Activated CD4-positive, alpha-beta memory T cell treated with anti-CD3 and anti-CD28 coated beads, Interleukin-2, amount 10 ng/mL, durations not matched to agents 7 days and 5 days (primary cell): ENCODE measurements at places on chromosomes 1 and 21. TPM values are rescaled to one million over a fixed set of nuclear protein-coding genes. Genes with fewer than 3 reads are reported as not detected.

The RNU1-1 gene
- 1,691 TPM for total RNA-seq

The DNAH14 gene
- total RNA-seq: 0.28 TPM

The CFHR1 gene
- not detected for total RNA-seq

The OR14A2 gene
- total RNA-seq: not detected

The PTPRF gene
- 2.1 TPM for total RNA-seq

- DNase-seq: peak; percentile 14
Observed at GRCh38 chr1:42934541-42935312, 23.9 kb downstream of the SLC2A1 start.

DNA sequence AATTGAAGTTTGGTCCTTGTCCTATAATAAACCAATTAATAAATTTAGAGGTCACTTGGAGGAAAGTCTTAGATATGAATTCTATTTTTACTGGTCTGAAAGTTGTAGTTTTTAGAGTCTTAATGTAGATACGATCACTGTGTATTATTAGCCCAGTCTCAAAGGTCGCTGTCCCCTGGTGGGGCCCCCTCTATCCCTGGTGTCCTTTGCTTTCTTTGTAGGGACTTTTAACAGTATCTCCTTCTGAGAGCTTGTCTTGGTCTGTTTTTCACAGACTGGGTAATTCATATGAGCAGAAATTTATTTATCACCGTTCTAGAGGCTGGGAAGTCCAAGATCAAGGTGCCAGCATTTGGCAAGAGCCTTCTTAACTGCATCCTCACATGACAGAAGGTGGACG is 18.5 kb downstream of the CHD1L start:
- no peak for DNase-seq

DNA sequence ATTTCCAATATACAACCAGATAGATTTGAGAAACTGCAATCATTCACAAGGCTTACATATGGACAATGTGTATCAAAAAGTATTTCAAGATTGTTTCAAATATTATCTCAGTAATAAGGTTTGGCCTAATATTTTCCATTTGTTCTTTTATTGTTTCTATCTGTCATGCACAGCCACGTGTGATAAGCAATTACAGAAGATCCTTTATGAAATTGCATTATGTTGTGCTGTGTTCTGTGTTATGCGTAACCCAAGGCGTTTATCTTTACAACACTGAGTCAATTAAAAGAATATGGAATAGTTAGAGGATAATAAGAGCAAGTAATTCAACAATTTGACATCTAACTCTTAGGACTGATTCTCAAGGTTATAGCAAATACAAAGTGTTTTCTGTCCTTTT is 1009.3 kb upstream of the PRMT6 start:
- no peak for DNase-seq

DNA sequence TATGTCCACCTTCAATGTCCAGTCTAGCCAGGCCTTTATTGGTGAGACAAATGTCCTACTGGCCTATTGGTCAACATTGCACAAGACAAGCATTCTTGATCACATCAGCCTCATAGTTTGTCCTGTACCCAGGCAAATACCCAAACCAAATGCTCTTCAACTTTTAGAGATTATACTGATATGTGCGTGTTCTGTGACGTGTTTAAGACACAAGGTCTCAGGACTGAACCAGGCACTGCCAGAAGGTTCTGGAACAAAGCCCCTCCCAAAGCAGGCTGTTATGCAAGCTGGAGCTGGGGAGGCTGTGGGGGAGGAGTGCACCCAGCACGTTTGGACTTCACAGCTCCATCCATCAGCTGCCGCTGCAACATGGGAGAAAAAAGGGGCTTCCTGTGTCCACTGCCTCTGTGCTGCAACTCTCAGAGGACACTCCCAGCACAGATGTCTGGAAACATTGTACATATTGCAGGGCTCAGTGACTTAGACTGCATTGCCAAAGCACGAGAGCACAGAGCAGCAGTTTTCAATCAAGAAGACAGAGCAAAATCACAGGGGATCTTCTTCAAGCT is 45.9 kb downstream of the NID1 start:
- no peak for DNase-seq

DNA sequence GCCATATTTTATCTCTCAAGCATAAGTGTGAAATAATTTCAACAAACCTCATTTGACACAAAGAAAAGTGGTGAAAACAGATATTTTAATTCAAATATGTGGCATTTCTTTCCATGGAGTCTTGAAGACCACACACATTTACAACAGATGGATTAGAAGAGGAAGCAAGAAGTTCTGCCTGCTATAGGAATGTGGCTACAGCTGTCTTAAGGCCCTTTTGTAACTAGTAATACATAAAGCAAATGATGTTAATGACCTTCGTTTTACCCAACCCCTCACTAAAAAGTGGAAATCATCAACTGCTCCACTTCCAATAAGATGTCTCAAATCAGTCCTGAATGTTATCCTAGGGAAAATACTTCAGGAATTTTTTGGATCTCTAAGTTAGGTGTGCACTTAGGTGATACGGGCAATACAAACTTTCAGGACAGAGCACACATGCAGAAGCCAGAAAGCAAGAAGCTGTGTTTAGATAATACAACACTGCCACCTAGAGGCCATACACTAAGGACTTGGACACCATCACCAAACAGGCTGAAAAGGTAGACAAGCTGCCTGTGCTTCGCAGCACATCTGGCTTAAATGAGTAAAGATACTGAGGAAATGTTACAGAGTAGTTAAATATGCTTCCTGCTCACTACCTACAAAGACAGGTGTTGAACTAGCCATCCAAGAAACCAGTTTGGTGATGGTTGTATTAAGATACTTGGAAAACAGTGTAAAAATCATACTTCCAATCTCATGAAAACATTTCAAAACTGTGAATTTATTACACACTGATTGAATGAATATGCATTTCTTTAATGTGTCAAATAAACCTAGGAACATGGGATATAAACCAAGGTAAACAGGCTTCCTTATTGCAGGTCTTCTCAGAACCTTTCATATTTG is 24.4 kb downstream of the RRAGC start:
- peak; percentile 46 for DNase-seq

DNA sequence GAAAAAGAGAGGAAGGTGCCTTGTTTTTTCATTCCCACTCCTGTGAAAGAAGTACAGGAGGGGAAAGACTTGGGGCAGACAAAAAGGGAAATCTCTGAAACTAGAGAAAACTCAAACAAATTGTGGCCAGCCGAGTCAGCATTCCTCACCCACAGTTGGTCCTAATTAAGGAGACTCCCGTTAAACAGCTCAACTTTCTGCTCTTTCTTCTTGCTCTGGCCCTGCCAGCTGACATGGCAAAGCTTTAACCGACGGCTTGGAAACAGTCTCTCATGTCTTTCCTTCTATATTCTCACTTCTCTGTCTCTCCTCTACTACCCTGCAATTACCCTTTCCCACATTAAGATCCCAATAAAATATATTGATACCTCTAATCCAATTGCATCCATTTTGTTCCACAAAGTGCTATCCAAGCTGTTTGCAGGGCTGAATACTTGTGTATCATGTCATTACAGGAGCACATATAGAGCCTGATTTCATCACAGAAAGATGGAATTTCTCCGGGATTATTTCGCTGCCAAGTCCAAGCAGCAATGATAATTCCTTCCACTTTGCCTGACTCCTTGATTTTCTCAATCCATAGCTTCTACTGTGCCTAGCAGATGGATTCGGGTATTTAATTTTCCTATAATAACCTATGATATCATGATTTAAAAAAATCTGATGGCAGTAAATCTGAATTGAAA is 65.4 kb upstream of the IPO9 start:
- no peak for DNase-seq

- DNase-seq: no peak
Observed at GRCh38 chr1:2314273-2314802, 77.0 kb downstream of the MORN1 start.

DNA sequence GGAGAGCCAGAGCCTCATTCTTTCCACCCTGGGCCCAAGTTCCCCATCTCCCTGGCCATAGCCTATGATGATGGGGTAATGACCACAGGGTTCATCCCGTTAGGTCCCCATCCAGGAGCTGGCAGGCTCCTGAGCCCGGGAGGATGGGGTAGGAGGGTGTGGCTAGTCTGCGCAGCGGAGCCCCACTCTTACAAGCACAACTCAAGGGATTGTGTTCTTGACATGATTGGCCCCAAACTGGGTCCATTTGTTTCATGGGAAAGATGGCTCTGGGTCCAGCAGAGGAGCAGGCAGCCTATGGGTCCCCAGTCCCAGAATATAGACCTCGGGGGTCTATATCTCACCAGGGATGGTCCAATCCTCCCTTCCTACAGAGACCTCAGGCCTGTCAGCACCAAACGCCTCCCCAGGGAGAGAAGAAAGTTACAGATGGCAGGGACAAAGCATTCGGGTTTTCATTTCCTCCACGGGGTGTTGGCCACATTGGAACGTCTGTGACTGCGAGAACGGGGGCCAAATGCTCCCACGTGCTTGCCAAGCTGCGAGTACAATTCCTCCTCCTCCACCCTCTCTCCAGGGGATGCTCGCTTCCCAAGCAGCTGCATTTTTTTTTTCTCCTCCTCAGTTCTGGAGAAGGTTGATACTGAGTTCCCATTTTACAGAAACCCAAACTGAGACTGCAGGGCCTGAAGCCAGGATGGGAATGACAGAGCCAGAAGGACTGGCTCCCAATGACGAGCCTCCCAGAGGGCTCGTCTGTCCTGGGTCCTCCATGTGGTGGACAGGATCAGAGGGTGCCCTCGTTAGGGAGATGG is 71.0 kb downstream of the DHRS3 start:
- DNase-seq: no peak

- DNase-seq: no peak
Observed at GRCh38 chr1:150093805-150094204, 26.2 kb downstream of the VPS45 start.

DNA sequence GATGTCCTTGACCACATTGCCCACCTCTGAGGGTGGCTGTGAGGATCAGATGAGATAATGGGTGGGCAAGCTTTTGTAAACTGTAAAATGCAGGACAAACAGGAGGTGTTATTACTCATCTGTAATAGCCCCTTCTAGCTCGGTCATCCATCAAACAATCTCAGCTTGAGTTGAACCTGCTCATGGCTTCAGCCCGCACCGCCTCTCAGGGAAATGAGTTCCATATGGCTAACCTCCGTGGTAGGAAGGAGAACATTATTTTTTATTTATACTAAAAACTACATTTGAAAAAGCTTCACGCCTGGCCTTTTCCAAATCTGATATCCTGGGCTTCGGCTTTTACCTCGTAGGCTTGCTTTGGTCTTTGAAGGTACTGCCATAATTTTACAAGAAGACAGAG is 116.2 kb upstream of the USP24 start:
- no peak for DNase-seq

- no peak for DNase-seq
Observed at GRCh38 chr1:28740118-28740517, 3.4 kb downstream of the YTHDF2 start.

DNA sequence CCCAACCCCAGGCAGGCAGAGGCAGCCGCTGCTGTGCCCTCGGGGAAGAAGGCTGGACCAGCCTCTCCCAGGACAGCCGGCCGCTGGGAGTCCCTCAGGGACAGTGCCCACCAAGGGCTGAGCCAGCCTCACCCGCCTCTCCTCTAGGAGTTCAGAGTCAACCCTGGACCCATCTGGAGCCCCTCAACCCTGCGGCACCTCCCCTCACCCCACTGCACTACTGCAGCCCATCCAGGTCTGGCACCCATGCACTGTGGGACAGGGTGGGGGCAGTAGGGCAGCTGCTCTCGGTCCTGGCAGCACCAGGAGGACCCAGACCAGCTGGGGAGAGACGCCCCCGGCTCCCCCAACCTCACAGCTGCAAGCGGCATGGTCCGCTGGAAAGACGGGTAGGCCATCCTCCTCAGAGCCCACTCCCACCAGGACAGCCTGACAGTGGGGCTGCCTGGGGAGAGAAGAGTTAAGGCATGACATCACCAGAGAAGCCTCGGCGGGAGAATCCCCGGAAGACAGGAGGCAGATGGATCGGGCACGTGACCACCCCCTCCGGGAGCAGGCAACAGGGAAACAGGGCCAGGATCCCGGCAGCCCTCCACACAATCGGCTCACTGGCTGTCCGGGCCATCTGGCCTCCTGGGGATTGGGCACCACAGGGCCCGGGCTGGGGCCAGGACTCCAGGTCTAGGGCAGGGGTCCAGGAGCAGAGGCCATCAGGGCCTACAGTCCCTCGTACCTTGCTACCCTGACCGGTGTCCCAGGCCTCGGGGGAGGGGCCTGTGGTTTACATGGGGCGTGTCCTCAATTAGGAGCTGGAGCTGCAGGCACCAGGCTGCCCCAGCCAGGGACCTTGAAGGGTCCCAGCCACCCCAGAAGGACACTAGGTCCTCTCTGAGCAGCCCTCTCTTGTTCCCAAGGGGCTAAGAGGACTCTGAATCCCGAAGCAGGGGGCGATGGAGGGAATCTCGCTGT is 3.1 kb downstream of the ACAP3 start:
- DNase-seq: no peak

GRCh38 chr1:31435471-31436409 is 22.7 kb downstream of the SERINC2 start:
- peak; percentile 1 for DNase-seq

GRCh38 chr1:97849345-97850340 is 71.2 kb downstream of the DPYD start:
- no peak for DNase-seq

DNA sequence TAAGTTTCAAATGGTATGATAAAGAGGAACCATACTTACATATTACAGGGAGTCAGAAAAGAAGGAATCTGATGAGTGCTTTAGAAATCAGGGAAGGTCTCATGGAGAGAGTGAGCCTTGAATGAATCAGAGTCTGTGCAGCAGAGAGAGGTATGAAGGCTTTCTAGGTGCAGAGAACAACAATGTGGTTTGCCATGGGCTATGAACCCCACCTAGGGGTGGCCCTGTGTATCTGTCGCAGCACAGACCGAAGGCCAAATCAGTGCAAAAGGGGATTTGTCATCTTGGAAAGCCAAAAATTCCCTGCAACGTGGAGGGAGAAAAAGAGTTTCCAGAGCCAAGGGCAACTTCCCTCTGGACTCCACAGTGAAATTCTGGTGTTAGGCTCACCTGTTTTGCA is 3.5 kb downstream of the PAPPA2 start:
- no peak for DNase-seq

DNA sequence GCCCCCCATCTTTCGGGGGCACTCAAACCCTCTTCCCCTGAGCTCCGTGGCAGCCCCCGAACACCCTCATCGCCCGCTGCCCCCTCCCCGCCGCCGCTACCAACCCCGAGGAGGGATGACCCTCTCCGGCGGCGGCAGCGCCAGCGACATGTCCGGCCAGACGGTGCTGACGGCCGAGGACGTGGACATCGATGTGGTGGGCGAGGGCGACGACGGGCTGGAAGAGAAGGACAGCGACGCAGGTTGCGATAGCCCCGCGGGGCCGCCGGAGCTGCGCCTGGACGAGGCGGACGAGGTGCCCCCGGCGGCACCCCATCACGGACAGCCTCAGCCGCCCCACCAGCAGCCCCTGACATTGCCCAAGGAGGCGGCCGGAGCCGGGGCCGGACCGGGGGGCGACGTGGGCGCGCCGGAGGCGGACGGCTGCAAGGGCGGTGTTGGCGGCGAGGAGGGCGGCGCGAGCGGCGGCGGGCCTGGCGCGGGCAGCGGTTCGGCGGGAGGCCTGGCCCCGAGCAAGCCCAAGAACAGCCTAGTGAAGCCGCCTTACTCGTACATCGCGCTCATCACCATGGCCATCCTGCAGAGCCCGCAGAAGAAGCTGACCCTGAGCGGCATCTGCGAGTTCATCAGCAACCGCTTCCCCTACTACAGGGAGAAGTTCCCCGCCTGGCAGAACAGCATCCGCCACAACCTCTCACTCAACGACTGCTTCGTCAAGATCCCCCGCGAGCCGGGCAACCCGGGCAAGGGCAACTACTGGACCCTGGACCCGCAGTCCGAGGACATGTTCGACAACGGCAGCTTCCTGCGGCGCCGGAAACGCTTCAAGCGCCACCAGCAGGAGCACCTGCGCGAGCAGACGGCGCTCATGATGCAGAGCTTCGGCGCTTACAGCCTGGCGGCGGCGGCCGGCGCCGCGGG is 837 bp downstream of the FOXD3 start:
- peak; percentile 51 for DNase-seq
